ENCODE measurements at places on chromosomes 1 and 21.
A peak's percentile ranks its signal among the peaks of the same experiment; 100 is the strongest.

GRCh38 chr1:83931658-83932253 is 67.2 kb downstream of the TTLL7 start:
- no peak for DNase-seq

GRCh38 chr1:232599178-232600041 is 30.5 kb downstream of the SIPA1L2 start:
- no peak for DNase-seq

DNA sequence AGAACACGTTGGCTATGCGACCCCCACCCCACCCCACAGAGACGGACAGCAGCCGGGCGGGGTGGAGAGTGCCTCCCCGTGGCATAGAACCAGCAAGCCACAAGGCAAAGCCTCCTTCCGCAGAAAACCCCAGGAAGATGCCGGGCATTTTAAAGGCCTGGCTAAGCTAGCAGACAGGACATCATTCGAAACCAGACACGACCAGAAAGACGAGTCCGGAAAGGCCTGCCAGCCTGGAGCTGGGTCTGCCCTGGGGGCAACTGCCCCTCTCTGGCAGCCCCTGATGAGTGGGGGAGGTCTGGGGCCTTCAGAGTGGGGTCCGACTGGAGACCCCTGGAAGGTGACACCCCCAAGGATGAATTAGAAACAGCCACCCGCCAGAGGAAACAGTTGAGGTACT is 8.5 kb downstream of the FTCD start:
- DNase-seq, result no peak

DNA sequence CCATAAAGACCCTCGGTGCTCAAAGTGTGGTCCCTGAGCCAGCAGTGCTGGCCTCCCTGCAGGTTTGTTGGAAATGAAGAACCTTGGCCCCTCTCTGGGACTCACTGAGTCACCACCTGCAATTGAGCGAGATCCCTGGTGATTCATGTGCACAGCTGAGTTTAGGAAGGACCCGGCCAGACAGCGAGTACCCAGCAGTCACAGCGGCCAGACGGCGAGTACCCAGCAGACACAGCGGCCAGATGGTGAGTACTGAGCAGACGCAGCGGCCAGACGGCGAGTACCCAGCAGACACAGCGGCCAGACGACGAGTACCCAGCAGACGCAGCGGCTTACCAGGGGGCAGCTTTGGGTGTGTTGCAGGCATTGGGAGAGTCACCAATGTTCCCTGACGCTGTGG is 123.8 kb downstream of the PRDM16 start:
- no peak for DNase-seq

- no peak for DNase-seq
Measured at GRCh38 chr1:241990040-241990439, 8.9 kb downstream of the MAP1LC3C start.

DNA sequence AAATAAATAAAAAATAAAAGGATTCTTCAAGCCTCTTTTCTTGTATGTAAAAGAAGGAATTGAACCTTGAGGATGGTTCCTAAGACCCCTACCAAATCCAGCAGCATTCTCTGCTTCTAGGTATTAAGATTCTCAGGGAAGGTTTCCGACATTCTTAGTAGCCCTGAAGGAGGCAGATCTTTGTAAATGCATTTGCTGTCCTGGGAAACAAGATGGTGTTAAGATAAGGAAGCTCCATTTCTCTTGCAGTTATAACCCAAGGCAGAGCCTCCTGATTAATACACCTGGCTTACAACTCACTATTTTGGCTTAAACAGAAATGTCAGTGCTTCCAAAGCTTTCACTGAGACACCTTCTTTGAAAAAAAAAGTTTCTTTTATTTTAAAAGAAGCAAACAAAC is 393.8 kb downstream of the DISC1 start:
- DNase-seq, result no peak

- no peak for DNase-seq
Measured at GRCh38 chr1:154434346-154435085, 29.4 kb downstream of the IL6R start.

GRCh38 chr1:71603044-71603776 is 522.4 kb upstream of the ZRANB2 start:
- no peak for DNase-seq

DNA sequence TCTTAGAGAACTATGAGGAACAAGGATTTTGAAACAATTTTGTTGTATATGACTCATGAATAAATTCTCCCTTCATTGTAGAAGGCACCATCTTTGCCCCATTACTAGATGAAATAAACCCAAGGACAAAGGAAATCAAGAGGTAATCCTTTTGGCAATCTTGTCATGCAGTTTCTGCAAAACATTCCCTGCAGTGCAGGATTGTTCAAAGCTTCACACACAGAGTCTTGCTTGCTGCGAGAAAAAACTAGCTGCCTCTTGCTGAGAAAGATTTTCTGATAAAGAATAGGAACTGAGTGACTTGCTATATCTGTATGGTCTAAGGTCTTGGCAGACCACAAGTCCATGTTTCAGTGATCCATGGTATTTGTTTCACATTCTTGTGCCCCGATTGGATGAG is 657.4 kb upstream of the ADGRL4 start:
- DNase-seq, result no peak

- DNase-seq, result no peak
Measured at GRCh38 chr1:180194546-180195207, 35.4 kb upstream of the LHX4 start.

- DNase-seq, result no peak
Measured at GRCh38 chr1:217029281-217030157, 306.3 kb upstream of the ESRRG start.

GRCh38 chr1:178541829-178542553 is 29.1 kb downstream of the TEX35 start:
- peak; percentile 36 for DNase-seq

GRCh38 chr1:14646973-14647372 is 48.5 kb downstream of the KAZN start:
- no peak for DNase-seq

- DNase-seq, result no peak
Measured at GRCh38 chr1:219772265-219773036, 155.9 kb downstream of the SLC30A10 start.

DNA sequence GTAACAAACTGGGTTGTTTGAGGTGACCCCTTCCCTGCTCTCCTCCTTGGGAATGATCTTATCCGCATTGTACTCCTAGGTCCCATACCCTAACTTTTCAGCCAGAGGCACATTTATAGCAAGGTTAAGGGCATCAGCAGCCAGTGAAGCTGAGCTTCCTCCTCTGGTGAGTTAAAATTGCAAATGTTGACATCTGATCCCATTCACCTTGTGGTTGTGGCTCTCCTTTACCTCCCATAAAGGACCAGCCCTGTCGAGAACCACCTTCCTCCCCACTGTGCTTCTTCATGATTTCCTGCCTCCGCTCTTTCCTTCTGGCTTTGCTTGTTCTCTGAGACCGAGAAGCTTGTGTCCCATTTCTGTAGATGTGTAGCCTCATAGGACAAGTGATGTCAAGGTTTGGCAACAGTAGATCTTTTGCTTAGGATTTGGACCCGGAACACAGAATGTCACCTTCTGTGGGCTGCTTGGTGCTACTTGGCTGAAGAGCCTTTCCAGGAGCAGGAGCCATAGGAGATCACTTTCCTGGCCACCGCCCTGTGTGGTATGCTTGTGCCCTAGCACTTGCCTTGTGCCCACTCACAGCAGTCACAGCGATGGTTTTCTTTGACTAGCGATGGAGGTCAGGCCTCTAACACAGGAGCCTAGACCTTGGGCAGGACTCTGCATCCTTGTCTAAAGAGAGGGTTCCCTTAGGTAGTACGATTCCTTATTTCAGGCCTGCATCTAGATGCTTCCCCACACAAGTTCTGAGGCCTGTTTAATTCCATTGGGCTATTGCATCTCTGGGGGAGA is 18.8 kb downstream of the SZRD1 start:
- no peak for DNase-seq

DNA sequence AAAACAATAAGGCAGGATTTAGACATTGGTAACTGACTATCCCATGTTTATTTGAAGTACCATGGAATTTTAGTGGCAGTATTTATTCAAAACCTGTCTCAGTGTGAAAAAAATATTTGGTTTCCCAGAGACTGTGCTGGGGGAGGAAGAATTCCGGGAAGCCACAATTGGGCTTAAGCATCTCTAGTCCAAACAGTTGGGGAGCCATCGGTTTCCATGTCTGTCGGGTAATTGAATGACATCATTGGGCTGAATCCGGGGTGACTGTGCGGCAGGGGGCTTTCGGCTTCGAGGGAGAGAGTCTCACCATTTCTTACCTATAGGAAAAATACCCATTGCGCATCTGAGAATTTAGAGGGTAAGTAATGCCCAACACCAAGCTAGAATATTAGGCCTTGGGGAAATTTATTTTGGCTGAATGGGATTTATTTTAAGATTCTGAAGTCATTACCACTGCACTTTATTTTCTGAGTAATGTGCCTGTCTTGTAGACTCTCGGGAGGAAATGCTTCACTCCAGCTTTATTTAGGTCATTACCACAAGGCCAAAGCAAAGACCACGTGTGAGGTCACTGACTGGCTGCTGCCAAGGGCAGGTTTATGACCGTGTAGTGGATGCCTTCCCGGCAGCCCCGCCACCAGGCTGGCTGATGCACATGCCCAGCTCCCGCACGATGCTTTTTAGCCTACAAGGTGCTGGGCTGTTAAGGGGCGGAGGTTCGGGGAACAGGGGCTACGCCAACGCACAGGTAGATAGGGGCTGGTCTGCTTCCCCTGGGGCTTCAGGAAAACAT is 23.1 kb upstream of the UMODL1 start:
- DNase-seq, result no peak

DNA sequence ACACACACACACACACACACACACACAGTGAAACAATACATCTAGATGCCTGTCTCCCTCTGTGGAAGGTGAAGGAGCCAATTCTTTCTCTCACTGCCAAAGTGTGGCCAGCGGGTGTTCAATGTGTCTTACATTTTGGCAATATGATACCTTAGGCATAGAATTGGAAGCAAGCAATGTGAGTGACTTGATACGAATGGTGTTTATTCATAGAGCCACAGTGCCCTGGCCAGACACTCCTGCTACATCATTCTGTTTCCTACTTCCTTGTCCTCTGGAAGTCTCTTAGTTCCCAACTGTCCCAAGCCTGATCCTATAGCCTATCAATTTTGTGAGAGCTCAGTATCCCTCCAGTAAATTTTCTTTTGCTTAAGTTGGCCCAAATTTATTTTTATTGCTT is 170.0 kb upstream of the L1TD1 start:
- DNase-seq, result no peak

- no peak for DNase-seq
Measured at GRCh38 chr1:176225911-176226310, 18.8 kb upstream of the COP1 start.

DNA sequence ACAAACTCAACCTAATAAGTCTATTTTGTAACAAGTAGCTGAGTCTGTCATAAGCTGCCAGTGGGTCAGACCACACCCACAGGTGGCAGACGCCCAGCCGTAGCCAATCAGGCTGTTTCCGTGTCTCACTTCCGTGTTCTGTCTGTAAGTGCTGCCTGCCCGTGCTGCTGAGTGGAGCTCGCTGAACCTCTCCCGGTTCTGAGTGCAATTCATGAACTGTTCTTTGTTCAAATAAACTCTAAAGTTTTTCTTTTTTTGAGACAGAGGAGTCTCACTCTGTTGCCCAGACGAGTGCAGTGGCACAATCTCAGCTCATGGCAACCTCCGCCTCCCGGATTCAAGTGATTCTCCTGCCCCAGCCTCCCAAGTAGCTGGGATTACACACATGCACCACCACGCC is 25.1 kb downstream of the POFUT2 start:
- no peak for DNase-seq

GRCh38 chr1:196407358-196408051 is 200.7 kb downstream of the KCNT2 start:
- DNase-seq, result no peak

DNA sequence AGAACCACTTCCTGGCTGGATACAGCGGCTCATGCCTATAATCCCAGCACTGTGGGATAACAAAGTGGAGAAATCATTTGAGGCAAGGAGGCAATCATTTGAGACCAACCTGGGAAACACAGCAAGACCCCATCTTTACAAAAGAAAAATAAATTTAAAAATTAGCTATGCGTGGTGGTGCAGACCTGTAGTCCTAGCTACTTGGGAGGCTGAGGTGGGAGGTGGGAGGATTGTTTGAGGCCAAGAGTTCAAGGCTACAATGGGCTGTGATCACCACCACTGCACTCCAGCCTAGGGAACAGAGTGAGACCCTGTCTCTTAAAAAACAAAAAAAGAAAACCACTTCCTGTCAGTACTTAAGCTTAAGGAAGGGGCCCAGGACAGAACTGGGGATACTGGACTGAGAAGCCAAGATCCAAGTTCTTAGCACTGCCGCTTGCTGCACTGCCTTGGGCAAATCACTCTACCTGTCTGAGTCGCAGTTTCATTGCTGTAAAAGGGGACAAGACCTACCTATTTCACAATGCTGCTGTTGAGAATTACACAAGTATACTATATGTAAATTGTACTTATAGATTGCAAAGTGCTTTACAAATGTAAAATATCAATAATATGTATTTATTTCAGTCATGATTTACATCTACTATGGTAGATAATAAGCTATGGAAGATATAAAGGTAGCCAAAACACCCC is 154.9 kb downstream of the RERE start:
- DNase-seq, result no peak

DNA sequence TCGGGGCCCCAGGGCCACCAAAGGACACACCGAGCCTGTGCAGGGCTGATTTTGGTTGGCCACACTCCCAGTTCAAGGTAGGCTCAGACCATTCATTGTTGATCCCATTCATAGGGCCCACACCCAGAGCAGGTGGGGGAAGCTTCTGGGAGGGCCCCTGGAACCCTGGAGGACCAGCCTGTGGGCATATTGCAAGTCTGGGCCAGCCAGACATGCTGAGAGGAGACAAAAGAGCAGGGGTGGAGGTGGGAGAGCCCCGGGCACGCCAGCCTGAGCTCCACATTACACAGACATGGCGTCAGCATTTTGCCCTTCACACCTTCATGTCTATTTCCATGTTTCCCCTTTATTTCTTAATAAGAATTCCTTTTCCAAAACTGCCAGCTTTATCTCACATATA is 25.7 kb downstream of the PMVK start:
- no peak for DNase-seq

GRCh38 chr1:28178690-28179485 is 2.4 kb upstream of the PTAFR start:
- DNase-seq, result no peak

- DNase-seq, result no peak
Measured at GRCh38 chr21:42862774-42863503, 16.4 kb downstream of the WDR4 start.

- DNase-seq, result no peak
Measured at GRCh38 chr1:226404063-226404903, 3.6 kb downstream of the PARP1 start.

DNA sequence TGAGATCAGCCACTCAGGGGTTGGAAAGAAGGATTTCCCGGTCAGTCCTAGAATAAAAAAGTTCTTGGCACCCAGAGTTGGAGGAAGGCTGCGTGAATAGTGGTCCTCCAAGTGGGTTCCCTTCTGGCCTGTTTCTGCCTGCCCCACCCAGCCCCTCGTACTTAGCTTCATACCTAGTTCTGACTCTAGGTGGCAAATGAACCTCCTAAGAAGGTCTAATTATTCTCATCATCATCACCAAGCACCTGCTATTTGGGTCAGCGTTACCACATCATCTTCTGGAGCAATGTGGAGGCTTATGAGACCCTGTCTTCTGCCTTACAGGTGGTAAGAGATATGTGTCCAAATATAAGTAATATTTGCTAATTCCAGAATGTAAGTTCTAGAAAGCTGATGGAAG is 35.9 kb upstream of the NFASC start:
- DNase-seq, result no peak
